ENCODE measurements at places on chromosomes 6 and 20. TPM values are rescaled to one million over a fixed set of nuclear protein-coding genes. Genes with fewer than 3 reads are reported as not detected.
A peak's percentile ranks its signal among the peaks of the same experiment; 100 is the strongest.

- peak overlapping the region; percentile 89 for H3K4me3 ChIP-seq
- no peaks in the 10 kb centered on the region for H3K27me3 ChIP-seq
- peak overlapping the region; percentile 97 for H3K27ac ChIP-seq
- H3K4me1 ChIP-seq = peaks cover 37% of the 10 kb centered on the region
- DNase-seq = no peak
- peaks cover 2% of the 10 kb centered on the region for H3K36me3 ChIP-seq
Observed at GRCh38 chr20:50193836-50194421, 3.3 kb downstream of the CEBPB start.

GRCh38 chr6:134398453-134398852 lies 80.5 kb upstream of the SGK1 start:
- no peak overlapping the region for H3K27ac ChIP-seq
- H3K4me1 ChIP-seq = no peaks in the 10 kb centered on the region
- H3K4me3 ChIP-seq = no peak overlapping the region
- no peaks in the 10 kb centered on the region for H3K27me3 ChIP-seq

The GINS1 gene
- 36.0 TPM for total RNA-seq

DNA sequence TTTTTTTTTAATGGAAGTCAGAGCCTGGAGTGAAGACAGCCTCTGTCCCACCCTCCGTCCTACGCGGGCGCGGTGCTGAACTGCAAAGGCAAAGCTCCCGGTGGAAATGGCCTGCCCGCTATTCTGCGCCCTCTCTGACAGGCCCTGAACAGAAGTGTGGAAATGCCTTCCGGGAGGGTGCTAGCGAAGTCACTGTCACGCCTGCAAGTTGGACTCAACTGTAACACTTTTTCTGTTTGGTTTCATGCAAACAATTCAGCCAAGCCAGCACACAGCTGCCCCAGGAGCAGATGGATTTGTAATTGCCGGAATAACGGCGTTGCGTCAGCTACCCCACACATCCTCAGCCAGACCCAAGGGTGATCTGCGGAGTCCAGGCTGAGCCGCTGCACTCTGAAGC lies 107.6 kb downstream of the PSMB1 start:
- H3K27ac ChIP-seq = no peak overlapping the region
- H3K36me3 ChIP-seq = no peaks in the 10 kb centered on the region
- no peaks in the 10 kb centered on the region for H3K27me3 ChIP-seq
- no peak overlapping the region for H3K4me3 ChIP-seq
- DNase-seq = no peak

- H3K27me3 ChIP-seq = no peaks in the 10 kb centered on the region
- H3K27ac ChIP-seq = no peak overlapping the region
- H3K36me3 ChIP-seq = no peaks in the 10 kb centered on the region
- H3K4me3 ChIP-seq = no peak overlapping the region
- no peaks in the 10 kb centered on the region for H3K4me1 ChIP-seq
- no peak for DNase-seq
Observed at GRCh38 chr6:149608381-149608982, 40.0 kb downstream of the KATNA1 start.

- DNase-seq = no peak
- peaks cover 2% of the 10 kb centered on the region for H3K27me3 ChIP-seq
- no peaks in the 10 kb centered on the region for H3K36me3 ChIP-seq
- H3K4me1 ChIP-seq = 0 out of 2 replicates have a peak, but pooled peaks cover 7% of the 10 kb centered on the region
- no peak overlapping the region for H3K27ac ChIP-seq
- H3K4me3 ChIP-seq = no peak overlapping the region
Observed at GRCh38 chr6:75213112-75213511, 7.3 kb upstream of the COL12A1 start.

GRCh38 chr20:37697314-37697713 lies 3.5 kb downstream of the CTNNBL1 start:
- H3K4me1 ChIP-seq = 0 out of 2 replicates have a peak, but pooled peaks cover 5% of the 10 kb centered on the region
- H3K27me3 ChIP-seq = no peaks in the 10 kb centered on the region
- H3K4me3 ChIP-seq = no peak overlapping the region
- no peak for DNase-seq

GRCh38 chr20:60403105-60403741 lies 445.0 kb downstream of the CDH26 start:
- no peak for DNase-seq
- no peaks in the 10 kb centered on the region for H3K27me3 ChIP-seq
- no peaks in the 10 kb centered on the region for H3K4me1 ChIP-seq
- H3K4me3 ChIP-seq = no peak overlapping the region

GRCh38 chr6:40490508-40490907 lies 96.7 kb downstream of the LRFN2 start:
- H3K36me3 ChIP-seq = no peaks in the 10 kb centered on the region
- peaks cover 3% of the 10 kb centered on the region for H3K27me3 ChIP-seq
- no peak overlapping the region for H3K27ac ChIP-seq
- H3K4me1 ChIP-seq = no peaks in the 10 kb centered on the region

DNA sequence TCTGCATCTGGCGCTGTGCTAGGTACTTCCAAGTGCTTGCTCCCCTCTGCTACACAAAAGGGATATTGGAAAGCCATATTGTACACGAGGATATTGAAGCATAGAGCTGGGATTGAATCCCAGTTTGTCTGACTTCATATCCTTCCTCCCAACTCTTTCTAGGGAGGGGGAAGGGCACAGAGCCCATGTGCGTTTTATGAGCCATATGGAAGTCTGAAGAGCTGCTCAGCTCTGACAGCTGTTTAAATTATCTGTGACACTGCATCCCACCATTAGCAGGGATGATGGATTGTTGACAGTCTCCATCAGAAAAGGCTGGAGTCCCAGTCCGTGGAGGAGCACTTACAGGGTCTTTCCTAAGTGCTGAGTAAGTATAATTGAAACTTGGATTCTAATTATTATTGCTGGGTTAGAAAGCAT lies 18.4 kb downstream of the TIAM2 start:
- H3K27me3 ChIP-seq = no peaks in the 10 kb centered on the region
- H3K4me1 ChIP-seq = peaks cover 49% of the 10 kb centered on the region
- H3K27ac ChIP-seq = peak overlapping the region; percentile 42
- no peak for DNase-seq
- no peaks in the 10 kb centered on the region for H3K36me3 ChIP-seq

DNA sequence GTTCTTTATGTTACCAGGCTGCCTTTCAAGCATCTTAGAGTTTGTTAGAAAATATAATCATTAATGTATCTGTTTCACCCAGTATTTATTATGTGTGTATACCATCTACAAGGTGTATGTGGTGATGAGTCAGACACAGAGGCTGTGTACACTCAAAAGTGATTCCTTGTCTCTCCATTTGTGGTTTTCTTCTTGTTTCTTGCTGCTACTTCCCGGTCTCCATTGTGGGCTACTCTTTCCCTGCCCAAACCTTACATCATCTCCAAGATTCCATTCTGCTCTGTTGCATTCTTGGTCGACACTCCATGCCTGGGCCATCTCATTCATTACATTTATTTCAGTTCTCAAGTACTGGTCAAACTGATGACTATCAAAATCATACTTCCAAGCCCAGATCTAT lies 182.2 kb upstream of the STXBP5 start:
- DNase-seq = no peak
- H3K36me3 ChIP-seq = no peaks in the 10 kb centered on the region
- H3K4me1 ChIP-seq = no peaks in the 10 kb centered on the region
- H3K4me3 ChIP-seq = no peak overlapping the region
- H3K27ac ChIP-seq = no peak overlapping the region

GRCh38 chr6:33722103-33722623 lies 10.7 kb upstream of the UQCC2 start:
- H3K27ac ChIP-seq = no peak overlapping the region
- H3K36me3 ChIP-seq = no peaks in the 10 kb centered on the region

DNA sequence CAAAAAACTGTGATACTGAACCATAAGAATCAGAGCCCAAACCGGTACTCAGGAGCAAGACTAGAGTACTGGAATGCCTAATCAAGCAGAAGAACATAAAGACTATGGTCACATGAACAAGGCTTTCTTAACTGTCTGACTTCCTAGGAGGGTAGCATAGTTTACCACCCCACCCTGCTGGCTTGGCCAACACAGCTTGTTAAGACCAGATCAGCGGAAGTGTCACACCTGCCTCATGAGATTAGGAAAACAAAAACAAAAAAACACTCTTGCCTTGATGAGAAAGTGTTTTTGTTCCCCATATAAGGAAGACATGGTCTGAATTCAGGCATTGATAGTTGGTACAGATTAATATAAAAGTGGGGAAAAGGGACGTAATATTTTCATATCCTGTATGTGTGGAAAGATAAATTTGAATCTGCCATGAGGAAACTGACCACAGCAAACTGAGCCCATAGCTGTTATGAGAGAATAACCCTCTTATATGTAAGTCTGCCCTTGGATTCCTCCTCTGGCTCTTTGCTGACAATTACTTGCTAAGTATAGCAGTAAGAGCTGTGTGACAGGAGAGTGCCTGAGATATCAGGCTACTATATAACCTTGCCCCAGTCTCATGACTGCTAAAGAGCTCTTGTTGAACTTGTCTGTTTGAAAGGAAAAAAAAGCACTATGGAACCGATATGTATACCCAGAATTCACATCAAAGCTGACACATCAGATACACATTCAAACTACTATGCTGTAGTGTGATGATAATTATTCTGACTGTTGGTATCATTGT lies 197.1 kb downstream of the EPHA7 start:
- no peaks in the 10 kb centered on the region for H3K36me3 ChIP-seq
- H3K4me1 ChIP-seq = no peaks in the 10 kb centered on the region
- H3K4me3 ChIP-seq = no peak overlapping the region
- no peaks in the 10 kb centered on the region for H3K27me3 ChIP-seq
- H3K27ac ChIP-seq = no peak overlapping the region

DNA sequence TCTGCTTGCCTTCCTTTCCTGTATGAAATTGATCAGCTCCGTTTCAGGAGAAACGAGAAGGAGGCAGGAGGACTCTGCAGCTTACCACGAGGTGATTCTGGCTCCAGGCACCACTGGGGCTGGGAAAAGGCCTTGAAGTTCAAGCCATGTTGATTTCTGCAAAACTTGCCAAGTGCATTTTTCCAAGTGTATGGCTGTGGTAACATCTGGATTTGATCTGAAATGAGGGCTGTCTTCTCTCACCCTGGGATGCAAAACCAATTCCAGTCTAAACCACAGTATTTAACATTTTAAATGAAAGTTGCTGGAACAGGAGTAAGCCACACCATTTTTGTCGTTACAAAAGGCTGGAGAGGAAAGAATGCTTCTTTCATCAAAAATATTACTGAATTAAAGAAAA lies 36.1 kb upstream of the FAM210B start:
- no peak overlapping the region for H3K27ac ChIP-seq
- DNase-seq = no peak
- H3K36me3 ChIP-seq = no peaks in the 10 kb centered on the region
- no peak overlapping the region for H3K4me3 ChIP-seq

The MUCL3 gene
- not detected for total RNA-seq

The PARD6B gene
- total RNA-seq = 132 TPM

- no peaks in the 10 kb centered on the region for H3K36me3 ChIP-seq
- no peak overlapping the region for H3K27ac ChIP-seq
- no peak overlapping the region for H3K4me3 ChIP-seq
- DNase-seq = no peak
- no peaks in the 10 kb centered on the region for H3K4me1 ChIP-seq
- H3K27me3 ChIP-seq = no peaks in the 10 kb centered on the region
Observed at GRCh38 chr6:43972913-43973300, 154.3 kb downstream of the MRPL14 start.

The MAS1 gene
- not detected for total RNA-seq

The GHRH gene
- not detected for total RNA-seq

All from Panc1 (cell line).